ENCODE measurements at places on chromosomes 3 and 15.

DNA sequence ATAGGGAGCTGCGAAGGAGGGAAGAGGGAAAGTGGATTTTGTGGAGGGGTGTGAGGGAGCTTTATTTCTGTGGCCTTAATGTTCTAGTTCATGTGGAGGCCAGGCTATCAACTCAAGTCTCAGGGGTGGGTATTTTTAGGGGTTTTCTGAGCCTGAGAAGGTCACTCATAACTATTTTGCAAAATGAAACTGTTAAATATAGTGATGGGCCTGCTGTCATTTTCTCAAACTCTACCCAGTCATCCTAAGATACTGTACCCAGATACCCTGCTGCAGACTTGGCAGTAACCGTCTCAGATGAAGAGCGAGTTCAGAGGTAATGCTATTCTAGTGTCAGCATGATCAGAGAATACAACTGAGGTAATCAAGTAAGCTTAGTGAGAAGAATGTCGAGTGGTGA, 545.0 kb upstream of the TBL1XR1 start:
- no peak for DNase-seq

DNA sequence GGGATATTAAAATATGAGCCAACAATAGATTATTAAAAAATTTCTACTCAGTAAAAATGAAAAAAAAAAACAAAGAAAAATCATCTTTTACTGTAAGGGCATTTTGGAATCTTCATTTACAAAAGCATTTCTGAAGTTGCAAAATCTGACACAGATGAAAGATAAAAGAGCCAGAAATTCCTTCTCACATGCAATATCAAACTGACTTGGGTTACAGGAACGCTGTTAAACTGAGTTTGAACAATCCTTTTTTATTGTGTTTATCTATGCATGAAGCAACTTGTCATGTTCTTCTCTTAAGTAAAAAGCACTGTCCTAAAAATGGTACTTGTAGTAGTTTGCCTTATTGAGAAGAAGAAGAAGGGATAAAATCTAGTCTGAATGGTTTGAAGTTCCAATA, 468.5 kb upstream of the KCNMB2 start:
- no peak for DNase-seq

DNA sequence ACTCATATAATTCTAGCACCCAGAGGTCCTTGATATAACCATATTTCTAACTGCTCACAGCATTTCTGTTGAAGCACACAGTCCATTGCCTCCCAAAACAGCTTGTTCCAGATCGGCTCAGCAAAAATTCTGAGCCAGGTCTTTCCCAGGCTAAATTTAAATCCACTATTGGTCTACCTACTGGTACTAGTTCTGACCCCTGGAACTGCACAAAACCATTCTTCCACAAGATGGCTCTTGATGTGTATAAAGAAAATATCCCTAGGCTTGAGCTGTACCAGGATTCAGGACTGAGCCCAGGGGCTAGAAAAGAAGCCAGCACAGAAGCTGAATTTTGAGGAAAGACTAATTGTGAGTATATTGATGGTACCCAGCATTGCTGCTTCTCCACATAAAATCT, 75.4 kb upstream of the ABHD17C start:
- no peak for DNase-seq

DNA sequence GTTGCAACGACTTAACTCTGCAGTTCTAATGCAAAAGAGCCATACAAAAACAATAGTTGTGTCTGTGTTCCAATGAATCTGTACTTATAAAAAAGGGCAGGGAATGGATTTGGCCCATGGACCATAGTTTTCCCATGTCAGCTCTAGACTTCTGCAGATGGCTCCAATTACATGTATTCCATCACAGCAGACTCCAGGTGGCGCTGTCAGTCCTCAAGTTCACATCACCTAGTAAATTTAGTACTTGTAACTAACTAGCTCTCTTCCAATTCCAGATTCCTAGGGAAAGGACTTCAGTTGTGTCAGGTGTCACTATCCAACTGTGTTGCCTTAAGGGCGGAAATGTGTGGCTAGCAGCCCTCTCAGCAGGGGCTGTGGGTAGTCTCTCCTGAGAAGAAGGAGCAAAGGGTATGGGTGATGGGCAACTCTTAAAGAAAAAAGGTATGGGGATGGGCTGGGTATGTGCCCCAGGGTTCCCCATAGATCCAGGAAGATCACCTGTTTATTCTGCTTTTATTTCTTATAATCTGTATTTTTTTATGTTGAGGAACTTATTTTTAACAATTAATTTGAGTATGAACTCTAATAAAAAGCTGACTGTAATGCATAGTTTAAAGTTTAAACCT, 36.2 kb downstream of the BBS4 start:
- peak; percentile 74 for DNase-seq

DNA sequence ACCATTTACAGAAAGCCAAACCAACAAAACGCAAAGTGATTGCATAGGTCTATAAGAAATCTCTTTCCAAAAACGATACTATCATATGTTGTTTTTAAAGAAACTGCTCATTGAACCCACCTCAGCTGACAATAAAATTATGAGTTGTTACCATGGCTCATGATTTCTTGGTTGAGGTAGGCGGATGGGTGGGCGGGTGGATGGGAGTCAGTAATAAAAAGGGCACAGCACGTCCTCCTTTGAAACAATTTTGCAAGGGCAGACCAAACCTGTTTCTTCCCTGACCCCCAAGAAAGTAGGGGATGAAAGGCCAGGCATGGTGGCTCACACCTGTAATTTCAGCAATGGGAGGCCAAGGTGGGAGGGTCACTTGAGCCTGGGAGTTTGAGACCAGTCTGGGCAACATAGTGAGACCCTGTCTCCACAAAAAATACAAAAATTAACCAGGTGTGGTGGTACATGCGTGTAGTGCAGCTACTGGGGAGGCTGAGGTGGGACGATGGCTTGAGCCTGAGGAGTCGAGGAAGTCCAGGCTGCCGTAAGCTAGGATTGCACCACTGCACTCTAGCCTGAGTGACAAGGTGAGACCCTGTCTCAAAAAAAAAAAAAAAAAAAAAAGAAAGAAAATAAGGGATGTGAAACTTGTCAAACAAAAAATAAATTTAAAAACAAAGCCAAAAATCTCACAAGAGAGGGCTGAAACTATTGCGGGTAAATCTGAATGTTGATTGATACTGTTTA, 2.1 kb downstream of the ABHD10 start:
- peak; percentile 65 for DNase-seq

DNA sequence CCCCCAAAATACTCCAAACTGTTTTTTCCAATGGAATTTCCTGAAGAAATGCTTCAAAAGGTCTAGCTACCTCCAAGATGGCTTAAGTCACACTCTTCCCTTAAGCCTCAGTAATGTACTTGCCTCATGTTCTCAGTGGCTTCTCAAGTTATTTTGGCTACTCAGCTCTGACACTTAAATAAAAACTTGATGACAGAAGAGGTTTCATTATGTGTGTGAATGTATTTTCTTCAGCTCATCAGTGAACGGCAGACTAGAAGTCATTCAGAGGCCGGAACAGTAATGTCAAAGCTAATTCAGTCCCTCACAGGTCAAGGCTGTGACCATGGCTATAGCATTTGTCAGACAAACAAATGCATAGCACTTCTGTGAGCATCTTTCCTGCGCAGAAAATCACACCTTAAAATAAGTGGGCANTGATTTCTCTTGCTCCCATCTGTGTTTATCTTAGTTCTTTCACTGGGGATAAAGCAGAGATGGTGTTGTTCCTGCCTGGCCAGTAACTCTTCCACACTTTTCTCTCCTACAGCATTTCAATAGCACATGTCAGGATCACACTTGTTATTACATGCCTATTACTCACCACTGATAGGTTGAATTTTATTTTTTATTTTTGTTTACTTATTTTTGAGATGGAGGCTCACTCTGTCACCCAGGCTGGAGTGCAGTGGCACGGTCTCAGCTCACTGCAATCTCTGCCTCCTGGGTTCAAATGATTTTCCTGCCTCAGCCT, 68.5 kb upstream of the PLCL2 start:
- no peak for DNase-seq

- no peak for DNase-seq
Measured at GRCh38 chr3:4065085-4065484, 238.1 kb upstream of the SETMAR start.

DNA sequence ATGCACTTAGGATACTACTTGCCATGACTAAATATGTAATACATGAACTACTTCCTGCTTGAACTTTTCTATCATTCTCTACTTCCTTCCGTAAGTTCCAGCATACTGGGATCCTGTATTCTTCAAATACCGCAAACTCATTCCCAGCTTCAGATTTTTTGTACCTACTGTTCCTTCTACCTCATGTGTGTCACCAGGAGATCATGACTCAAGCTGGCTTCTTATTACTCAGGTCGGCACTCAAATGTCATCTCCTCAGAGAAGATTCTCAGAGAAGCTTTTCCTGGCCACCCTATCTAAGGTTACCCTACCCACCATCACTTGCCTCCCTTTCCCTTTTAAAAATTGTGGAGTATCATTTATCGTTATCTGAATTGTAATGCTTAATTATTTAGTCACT, 66.7 kb downstream of the RFX7 start:
- no peak for DNase-seq

DNA sequence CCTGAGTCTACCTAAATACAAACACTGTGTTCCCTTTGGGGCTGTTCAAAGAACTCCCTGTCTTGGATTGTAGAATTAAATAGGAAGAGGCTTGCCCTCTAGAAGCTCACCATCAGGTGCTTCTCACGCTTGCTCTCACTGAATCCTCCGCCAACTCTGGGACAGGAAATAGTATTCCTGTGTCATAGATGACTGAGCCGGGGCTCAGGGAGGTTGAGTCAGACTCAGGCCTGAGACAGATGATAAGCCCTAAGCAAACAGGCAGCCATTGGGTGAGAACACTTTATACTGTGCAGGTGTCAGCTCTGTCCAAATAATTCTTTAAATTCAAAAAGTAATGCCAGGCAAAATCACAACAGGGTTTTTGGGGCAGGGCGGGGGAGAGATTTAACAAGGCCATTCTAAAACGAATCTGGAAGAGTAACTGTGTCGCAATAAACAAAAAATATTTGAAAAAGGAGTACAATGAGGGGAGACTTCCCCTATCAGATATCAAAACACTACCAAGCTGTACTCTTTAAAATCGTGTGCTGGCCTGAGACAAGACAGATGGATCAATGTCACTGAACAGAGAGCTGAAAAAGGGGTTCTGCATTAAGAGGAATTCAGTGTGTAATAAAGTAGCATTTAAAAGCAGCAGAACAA, 59.0 kb downstream of the EPHB3 start:
- DNase-seq, result no peak

Measured in stimulated activated CD4-positive, alpha-beta T cell treated with anti-CD3 and anti-CD28 coated beads, Interleukin-2, amount 100 ng/mL, for 24 hours (primary cell).